ENCODE measurements at places on chromosomes 7 and 10.

- DNase-seq = no peak
Measured at GRCh38 chr10:70740406-70741288, 44.5 kb downstream of the TBATA start.

- no peak for DNase-seq
Measured at GRCh38 chr7:107322015-107322414, 147.8 kb upstream of the GPR22 start.

- DNase-seq = no peak
Measured at GRCh38 chr10:1308173-1308961, 252.2 kb downstream of the WDR37 start.

DNA sequence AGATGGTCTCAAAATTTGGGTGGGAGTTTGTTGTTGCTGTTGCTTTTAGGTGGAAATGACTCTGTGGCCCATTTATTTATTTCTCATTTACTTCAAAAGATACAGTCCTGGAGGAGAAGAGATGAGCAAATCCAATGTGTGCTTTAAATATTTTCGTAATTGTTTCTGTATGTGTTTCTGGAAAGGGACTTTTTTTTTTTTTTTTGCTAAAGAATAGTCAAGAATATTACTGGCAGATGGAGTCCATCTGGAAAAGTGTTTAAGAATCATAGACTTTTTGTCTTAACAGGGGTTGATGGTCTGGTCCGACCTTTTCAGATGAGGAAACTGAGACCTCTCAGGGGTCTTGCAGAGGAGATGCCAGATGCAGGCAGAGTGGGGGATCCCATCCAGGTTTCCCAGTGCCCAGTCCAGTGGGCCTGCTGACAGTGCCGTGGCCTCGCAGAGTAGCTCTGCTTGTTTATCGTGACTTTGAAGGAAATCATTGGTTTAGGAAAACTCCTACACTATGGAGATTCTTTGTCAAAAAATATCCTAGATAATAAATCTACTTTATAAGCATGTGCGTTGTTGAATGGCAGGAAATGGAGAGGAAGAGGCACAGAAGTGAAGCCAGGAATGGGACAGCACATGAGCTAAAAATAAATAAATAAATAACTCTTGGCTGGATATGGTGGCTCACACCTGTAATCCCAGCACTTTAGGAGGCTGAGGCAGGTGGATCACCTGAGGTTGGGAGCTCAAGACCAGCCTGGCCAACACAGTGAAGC is 164.3 kb upstream of the SVIL start:
- DNase-seq = no peak

DNA sequence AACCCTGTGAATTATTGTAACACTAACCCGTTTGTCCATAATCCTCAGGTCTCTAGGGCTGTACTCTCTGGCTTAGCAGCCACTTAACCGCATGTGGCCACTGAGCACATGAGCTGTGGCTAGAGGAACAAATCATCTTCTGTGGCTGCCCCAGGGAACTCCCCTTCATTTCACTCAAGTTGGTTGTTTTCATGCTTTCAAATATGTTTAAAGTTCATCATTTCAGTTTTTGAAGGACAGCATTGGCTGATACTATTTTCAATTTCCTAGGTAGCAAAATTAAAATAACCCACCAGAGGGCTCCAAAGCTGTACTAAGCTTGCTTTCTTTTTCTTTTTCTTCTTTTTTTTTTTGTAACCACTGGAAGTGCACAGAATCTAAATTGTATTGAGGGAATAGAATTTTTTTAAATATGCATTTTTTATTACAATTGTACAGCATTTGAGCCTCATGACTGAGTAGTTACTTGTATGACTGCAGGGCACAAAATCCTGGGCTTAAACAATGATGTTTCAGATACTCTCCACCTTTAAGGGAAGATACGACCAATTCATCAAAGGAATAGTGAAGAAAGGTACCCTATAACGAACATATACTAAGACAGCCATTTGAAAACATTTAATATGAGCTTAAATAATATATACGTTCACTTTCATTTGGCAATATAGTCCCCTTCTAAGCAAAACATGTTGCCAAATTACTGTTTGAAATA is 38.6 kb downstream of the MRC1 start:
- no peak for DNase-seq

DNA sequence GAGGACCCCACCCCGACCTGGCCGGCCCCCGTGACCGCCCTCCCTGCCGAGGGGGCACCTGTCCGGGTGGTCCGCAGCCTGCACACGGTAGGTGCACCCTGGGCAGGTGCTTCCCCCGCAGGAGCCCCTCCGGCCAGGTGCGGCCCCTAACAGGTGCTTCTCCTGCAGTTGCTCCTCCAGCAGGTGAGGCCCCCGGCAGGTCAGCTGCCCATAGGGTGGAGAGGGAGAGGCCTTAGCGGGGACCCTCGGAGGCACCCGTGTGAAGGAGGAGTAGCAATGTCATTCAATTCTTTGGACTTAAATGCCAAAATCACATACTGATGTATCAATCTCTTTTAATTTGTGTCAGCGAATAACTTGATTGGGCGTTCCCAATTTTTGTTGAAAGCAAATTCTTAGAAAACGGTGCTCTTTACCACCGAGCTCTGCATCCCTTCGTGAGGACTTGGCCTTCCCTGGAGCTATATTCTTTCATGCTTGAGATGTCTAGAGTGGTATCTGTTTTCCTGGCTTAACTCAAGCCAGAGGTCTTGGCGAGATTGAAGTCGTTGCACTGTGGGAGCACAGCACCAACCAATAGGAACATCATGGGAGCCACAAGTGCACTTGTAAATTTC is 738 bp upstream of the NCAPG2 start:
- DNase-seq = no peak

All from breast epithelium (tissue), 4 donors.